ENCODE measurements at places on chromosomes 3 and 15. TPM values are rescaled to one million over a fixed set of nuclear protein-coding genes. Genes with fewer than 3 reads are reported as not detected.

Gene GMNC
- 0.15 TPM for total RNA-seq

Gene GOLGA6A
- total RNA-seq, result not detected

Gene CEP97
- total RNA-seq, result 7.0 TPM

Gene STRIT1
- total RNA-seq, result not detected

Gene FBXL22
- 20.1 TPM for total RNA-seq

Gene PLOD2
- total RNA-seq, result 18.2 TPM

Gene KBTBD13
- total RNA-seq, result 4.4 TPM

Gene LMCD1
- 79.0 TPM for total RNA-seq

Gene HGD
- 0.41 TPM for total RNA-seq

Gene KNG1
- total RNA-seq, result 0.59 TPM

Gene ATP13A4
- total RNA-seq, result not detected

Gene DAZL
- total RNA-seq, result not detected

Gene BMF
- 1.3 TPM for total RNA-seq

Gene AP4E1
- 7.0 TPM for total RNA-seq

Gene WDR76
- total RNA-seq, result 1.7 TPM

DNA sequence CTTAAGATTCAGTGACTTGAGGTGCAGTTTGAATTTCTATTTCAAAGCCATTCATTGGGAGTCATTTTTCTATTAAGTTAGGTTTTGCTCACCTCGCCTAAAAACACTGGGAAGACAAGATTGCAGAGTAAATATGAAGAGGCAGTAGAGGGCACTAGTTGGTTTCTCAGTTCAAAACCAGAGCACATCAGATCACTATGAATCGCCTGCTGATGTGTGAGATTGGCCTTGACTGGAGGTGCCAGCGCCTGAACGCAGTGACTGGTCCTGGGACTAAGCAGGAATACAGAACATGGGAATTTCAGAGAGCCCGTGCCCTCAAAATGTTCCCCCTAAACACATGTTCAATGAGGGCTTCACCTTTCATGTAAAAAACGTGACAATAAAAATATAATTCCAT, 229.0 kb downstream of the ITPR1 start:
- DNase-seq, result no peak

GRCh38 chr3:115246461-115247020, 99.5 kb upstream of the ZBTB20 start:
- DNase-seq, result no peak

DNA sequence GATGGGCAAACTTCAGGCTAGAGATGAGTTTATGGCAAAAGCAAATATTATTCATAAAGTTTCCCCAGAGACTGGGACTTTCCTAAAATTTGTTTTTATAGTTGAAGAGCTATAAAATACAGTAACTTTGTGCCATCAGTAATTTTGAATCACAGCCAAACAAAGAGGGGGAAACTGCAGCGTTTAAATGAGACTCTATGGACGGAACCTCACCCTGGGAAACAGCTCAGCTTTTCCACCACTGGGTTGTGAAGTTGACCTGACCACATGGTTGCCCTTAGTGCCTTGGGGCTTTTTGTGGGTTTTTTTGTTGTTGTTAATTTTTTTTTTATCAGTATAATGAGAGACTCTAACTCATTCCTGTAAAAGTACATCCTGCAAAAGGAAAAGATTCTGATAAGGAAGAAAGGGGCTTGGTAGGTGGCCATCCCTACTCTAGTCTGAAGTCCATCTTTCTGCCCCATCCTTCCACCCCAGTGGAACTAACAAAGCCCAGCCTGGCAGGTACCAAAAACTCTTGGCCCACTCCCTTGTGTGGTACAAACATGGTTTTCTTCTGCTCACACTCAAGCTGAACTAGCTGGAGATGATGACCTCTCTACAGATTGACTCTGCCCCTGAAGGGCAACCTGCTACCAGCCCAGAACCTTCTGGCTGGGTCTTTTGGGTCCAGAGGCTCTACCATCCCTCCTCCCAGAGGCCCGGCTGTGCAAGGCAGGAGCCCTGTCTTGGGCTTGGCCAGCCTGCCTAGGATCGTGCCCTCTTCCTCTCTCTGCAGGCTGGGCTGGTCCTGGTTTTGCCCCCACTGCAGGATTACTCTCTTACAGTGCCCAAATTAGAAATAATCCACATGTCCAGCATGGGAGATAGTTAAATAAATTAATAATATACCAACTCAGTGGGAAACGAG, 41.2 kb downstream of the RLBP1 start:
- no peak for DNase-seq

DNA sequence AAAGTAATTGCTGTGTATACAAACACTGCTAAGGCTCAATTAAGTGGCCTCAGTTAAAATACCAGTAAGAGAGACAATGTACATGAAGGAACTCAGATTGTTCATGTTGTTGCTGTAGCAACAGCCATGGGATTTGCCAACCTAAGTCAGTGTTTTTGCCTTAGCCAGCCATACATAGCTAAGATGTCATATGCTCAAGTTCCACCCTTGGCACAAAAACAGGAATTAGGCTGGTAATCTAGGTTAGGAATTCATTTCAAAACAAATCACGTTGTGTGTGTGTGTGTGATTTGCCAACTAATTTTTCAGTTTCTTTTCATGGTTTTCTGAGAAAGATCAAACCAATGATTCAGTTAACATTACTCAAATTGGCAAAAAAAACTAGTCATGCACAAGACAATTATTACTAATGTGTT, 143.7 kb upstream of the KCNMB2 start:
- DNase-seq, result no peak

DNA sequence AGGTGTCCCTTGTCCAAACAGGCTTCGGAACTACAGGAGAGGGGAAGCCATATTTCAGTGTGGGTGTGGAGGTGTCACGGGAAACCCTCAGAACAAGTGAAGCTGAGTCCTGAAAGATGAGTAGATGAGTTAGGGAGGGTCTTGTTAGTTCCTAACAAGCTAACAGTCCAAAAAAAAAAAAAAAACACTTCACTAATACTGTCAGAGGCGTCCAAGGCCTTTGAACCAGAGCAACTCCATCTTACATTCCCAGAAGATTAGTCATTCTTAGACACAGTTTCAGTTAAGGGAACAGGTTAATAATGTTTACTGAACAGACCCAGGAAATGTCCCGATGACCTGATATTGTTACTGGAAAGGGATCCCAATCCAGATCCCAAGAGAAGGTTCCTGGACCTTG, 7.0 kb upstream of the ATP8B4 start:
- no peak for DNase-seq

DNA sequence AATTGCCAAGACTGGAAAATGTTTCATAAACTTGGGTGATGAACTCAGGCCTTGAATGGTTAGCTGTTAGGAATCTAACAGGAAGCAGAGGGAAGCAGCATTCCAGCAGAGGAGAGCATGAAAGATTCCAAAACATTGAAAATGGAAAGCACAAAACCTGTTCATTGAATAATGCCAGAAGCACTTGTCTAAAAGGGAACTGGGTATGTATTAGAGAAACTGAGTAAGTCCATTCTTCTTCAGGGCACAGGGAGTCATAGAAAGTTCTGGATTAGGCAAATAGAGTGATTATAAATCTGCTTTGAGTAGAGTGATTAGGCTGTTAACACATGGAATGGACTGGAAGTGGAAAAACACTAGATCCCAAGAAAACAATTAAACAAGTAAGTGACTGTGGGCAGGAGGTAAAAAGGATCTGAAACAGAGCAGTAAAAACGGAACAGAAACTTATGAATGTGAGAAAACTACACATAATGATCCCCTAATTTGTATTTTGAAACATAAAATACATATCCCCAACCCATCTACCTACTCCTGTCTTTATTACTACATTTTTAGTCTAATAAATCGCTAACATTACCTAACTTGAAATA, 343.4 kb downstream of the TBC1D5 start:
- DNase-seq, result no peak

DNA sequence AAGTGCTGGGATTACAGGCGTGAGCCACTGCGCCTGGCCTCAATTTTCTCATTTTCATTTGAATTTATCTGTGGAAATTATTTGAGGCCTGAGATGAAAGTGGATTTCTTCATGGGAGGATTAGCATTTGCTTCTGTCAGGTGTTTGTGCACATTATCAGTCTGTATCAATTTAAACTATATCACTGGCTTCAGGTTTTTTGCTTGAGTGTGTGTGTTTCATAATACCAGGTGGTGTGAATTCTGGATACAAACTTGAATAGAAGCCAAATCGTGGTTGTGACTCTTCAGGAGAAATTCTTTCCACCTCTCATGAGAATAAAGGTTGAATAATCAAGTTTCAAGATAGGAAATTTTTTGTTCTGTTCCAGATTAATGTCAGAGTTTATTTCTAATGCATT, 56.4 kb downstream of the CGGBP1 start:
- DNase-seq, result no peak

DNA sequence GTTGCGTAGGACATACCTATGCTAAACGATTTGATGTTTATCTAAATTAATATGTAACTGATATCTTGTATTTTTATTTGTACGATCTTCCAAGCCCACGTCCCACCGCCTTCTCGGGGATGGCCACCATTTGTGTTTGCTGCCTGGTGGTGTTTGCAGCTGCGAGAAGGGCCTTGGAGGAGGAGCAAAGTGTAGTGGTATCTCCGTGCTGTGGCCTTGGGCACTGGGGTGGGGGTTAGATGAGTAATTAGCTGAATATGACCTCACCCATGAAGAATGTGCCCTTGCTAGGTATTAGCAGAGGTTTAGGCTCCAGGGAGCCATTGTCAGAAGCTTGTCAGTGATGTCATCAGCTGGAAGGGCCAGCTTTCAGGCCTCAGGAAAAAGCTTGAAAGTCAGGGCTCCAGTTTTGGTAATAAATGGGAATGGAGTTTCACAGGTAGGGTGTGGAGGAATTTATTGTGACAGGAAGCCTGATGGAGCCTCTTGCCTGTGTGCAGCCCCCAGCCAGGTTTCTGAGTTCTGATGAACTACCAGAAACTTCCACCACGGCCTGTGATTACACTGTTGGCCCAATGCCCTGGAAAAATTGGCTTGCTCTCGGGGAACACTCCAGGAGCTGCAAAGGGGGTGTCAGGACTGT, 41.0 kb downstream of the FLNB start:
- peak; percentile 63 for DNase-seq

GRCh38 chr3:17179381-17180205, 294.8 kb downstream of the PLCL2 start:
- DNase-seq, result no peak

- no peak for DNase-seq
Observed at GRCh38 chr15:36256404-36256807, 323.0 kb upstream of the CDIN1 start.

GRCh38 chr15:98957655-98958054, 49.9 kb downstream of the PGPEP1L start:
- DNase-seq, result no peak

DNA sequence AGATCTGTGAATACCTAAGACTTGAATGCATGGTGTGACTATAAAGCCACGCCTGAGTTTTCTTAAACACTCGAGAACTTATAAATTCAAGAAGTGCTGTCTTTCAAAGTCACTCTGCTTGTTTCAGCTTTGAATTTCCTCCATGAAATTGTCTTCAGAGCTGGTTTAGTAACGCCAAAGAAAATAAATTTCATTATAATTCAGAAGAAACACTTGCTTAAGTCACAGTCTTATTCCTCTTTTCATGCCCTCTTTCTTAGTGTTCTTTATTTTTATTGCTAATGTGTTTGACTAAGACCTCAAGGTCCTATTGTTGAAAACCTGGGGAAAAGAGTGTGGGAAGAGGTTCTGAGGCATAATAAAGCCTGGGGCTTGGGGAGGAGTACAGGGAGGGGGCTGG, 3.3 kb upstream of the RCN2 start:
- no peak for DNase-seq

GRCh38 chr3:172707030-172707429, 3.8 kb downstream of the NCEH1 start:
- no peak for DNase-seq

DNA sequence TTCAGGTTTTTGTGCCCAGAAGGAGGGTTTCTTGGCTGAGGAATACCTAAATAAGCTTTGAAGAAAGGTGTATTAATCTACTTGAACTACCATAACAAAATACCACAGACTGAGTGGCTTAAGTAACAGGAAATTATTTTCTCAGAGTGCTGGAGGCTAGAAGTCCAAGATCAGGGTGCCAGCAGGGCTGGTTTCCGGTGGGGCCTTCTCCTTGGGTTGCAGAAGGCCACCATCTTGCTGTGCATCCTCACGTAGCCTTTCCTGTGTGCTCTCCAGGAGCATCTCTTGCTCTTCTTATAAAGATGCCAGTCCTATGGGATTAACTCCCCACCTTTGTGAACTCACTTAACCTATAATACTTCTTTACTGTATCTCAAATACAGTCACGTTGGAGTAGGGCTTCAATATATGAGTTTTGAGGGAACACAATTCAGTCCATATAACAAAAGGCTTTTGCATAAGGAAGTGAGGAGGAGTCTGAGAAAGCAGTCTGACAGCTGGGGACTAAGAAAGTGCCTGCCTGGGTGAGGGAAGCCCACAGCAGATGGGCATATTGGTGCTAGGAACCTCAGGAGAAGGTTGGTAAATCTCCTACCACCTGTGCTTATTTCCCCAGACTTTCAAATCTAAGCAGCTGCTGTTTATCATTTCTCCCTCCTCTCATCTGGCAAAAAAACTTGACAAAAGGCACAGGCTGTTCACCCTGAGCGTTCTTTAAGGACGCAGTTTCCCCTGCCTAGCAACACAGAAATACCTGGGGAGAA, 89.6 kb upstream of the CBLB start:
- no peak for DNase-seq

- no peak for DNase-seq
Observed at GRCh38 chr3:33363113-33363800, 76.9 kb downstream of the UBP1 start.

GRCh38 chr3:197028728-197029510, 698 bp downstream of the MELTF start:
- peak; percentile 59 for DNase-seq

DNA sequence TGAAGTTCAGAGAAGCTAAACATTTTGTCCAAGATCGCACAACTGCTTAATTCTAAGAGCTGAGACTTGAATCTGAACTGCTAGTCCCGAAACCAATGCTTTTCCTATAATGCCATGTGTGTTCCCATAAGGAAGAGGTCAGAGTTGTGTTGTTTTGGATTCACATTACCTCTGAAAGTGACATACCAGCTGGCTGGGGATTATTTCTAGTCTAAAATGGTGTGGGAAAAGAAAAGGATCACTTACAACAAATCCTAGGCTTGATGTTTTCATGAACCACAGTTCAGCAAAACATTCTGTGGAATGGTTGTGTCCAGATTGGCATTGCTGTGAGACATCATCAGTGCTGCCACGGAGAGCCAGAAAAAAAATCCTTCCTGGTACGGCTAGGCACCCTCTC, 35.0 kb upstream of the LRRC3B start:
- DNase-seq, result no peak

GRCh38 chr3:195040773-195041520, 230.0 kb downstream of the XXYLT1 start:
- DNase-seq, result no peak

DNA sequence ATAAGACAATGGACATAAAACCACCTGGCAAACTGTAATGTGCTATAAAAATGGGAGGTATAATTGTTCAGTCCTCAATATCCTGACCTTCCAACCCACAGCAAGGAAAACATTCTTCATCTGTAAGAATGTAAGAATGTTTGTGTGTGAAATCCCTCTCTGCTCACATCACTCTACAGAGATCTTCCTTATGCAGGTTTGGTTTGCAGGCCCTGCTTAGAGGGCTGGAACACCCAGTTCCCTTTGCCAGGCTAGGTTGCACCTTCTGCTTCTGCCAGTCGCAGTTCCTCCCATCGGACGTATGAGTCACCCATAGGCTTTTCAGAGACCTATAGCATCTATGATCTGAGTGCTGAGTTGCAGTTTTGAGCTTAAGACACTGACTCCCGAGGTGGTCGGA, 24.1 kb upstream of the MINAR1 start:
- no peak for DNase-seq

- DNase-seq, result no peak
Observed at GRCh38 chr15:69533522-69533921, 80.9 kb downstream of the RPLP1 start.
